ENCODE measurements at places on chromosomes 1 and 21. TPM values are rescaled to one million over a fixed set of nuclear protein-coding genes. Genes with fewer than 3 reads are reported as not detected.

DNA sequence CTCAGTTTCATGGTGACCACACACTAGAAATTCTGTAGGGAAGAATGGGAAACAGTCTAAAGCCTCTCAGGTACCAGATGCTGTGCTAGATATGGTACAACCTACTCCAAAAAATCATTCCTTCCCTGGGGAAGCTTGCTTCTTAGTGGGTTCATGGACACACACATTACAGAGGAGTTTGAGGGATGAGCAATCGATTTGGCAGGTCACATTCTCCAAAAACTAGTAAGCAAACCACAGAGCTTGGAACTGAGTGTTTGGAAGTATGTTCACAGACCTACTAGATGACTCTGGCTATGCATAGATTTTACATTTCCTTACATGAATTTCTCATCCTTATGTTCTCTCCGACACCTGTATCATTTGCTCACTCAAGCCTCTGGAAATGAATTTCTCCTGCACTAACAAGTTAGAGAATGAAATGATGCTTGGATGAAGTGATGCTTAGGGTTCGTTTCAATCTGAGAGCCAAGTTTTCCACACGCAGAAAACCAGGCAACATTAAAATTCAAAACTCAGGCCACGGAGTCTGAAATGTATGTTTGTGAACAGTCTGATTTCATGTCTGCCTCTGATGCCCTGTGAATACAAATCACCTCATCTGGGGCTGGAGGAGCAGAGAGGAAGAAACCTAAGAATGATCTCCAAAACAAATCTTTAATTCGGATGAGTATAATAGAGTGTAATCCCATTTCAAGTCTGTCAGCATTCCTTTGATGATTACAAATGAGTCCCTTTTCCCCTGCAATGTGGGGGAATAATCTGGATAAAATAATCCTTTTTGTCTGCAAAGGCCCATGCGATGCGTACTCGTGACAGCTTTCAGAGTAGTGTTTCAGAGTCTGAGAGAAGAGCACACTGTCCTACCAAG is 11.0 kb downstream of the EVA1C start:
- DNase-seq = no peak

- DNase-seq = no peak
Measured at GRCh38 chr1:203096566-203096965, 10.8 kb upstream of the MYOG start.

- DNase-seq = no peak
Measured at GRCh38 chr1:87046951-87047350, 132.5 kb downstream of the HS2ST1 start.

DNA sequence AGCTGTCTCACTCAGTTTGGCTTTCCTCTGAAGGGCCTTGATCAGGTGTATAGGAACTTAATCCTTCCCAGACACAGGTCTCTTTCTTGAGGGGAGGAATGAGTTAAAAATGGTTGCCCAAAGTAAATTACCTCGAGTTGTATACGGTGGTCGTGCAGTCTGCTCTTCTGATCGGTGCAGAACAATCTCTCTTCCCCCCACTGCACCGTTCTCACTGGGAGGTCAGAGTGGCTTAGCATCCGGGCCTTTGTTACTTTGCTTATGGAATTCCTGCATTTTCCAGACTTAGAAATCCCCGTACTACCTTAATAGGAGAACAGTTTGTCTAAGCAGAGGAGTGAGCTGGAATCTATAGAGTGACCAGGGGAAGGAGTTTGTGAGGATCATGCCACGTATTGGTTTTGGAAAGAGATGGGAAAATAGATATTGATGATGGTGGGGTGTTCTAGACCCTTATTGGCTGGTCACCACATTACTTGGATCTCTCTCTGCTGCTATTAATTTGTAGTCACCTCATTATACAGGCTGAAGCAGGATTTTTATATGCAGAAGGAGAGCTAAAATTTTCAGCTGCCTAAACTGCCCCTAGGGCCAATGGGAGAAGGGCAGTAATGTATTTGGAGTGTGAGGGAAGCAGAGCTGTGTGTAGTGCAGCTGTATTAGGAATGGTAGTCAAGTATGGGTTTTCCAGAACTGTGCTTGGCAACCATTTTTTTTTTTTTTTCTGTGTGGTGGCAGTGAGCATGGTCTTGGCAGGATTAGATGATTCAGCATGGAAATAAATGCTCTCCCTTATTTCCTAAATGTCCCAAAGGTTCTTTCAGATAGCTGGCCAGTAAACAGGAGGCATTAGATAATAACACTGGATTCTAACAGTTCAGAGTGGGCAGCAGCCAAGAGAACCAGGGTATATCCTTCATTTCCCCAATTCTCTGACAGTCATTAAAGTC is 81.5 kb downstream of the NDUFS5 start:
- no peak for DNase-seq

DNA sequence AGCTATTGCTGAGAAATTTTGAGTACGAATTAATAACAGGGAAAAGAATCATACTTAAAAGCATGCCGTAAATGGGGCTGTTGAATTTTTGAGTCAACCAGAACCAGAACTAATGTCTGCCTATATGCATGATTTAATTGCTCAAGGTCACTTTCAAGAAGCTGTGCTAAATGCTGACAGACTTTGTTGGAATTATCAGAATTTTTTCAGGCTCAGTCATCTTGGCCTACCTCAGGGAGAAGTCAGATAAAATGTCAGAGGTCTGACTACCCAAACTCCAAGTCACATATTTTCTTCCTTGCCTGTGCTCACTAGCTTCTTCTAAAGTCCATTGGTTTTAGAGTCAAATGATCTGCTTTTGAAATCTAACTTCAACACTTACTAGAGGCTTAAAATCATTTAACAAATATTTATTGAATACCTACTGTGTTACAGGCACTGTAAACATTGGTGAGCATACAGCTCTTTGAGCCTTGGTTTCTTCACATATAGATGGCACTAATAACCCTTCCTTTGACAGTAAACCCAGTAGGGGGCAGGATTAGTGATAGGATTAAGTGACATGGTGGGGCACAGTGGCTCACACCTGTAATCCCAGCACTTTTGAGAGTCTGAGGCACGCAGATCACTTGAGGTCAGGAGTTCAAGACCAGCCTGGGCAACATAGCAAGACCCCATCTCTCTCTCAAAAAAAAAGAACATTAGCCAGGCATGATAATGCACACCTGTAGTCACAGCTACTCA is 121.2 kb upstream of the SLC44A3 start:
- DNase-seq = peak; percentile 21

- DNase-seq = no peak
Measured at GRCh38 chr1:35112668-35113067, 33.5 kb downstream of the ZMYM1 start.

DNA sequence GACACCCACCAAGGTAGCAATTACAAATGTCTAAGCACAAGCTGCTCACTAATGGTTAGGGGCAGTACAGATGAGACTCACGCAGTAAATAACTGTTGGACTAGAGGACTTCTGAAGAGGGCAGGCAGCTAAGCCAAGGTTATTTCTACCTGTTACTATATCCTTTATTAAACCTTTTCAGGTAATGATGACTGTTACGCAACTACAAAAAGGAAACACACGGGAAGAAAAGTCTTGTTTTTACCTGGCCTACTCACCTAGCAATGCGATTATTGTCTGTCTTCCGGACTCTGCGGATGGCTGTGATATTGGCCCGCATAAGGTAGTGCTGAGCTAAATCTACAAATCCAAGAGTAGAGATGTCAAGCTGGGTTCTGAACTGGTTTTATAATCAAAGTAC is 17.8 kb upstream of the VHLL start:
- DNase-seq = no peak

- peak; percentile 50 for DNase-seq
Measured at GRCh38 chr1:67889953-67890567, 56.8 kb upstream of the GNG12 start.

GRCh38 chr1:125087691-125088090 is 3902.9 kb downstream of the SRGAP2C start:
- DNase-seq = no peak

GRCh38 chr1:234541286-234541975 is 62.5 kb upstream of the TARBP1 start:
- no peak for DNase-seq

DNA sequence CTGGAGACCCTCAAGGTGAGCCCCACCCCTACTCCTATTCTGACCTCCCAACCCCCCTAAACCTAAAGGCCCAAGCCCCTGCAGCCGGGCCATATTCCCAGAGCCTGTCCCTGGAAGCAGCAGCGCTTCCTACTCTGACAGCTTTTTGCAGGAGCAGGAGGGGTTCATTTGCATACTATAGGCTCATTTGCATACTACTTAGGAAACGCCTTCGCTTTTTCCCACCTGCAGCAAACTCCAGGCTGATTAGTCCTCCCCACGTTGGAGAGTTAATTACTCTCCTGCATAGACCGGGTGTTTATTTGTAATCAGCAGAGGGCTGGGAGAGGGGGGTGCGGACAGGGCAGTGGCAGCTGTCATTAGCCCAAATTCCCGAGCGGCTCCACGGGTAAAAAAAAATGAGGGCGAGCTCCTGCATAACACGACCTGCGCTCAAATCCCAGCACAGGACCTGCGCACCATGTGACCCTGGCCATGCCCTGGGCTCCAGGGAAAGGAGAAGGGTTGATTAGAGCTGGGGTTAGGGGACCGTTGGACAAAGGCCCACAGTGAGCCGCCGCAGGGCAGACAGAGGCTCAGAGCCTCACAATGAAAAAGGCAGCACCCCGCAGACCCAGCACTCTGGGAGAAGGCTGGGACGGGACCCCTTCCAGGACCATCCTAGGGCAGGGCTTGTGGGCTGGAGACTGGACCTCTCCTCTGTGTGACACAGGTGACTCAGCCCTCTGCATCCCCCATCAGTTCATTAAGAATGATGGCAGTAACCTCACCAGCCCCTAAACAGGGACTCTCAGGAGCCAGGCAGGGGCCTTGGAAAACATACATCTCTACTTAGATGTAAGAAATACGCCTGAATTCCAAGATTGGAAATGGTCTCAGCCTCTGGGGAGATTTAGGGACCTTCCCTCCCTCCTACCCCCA is 9.9 kb upstream of the C1QA start:
- DNase-seq = no peak

DNA sequence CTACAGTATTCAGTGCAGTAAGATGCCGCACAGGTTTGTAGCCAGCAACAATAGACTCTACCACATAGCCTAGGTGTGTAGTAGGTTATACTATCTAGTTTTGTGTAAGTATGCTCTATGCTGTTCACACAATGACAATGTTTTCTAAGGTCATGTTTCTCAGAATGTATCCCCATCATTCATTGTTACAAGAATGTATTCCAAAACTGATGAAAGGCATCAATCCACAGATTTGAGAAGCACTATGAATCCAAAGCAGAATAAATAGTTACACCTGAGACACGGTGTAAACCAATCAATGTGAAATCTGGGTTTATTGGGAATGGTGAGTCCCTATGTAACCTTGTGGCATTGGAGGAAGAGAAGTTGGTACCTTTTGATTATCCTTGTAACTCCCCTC is 54.5 kb upstream of the MARK1 start:
- DNase-seq = no peak

DNA sequence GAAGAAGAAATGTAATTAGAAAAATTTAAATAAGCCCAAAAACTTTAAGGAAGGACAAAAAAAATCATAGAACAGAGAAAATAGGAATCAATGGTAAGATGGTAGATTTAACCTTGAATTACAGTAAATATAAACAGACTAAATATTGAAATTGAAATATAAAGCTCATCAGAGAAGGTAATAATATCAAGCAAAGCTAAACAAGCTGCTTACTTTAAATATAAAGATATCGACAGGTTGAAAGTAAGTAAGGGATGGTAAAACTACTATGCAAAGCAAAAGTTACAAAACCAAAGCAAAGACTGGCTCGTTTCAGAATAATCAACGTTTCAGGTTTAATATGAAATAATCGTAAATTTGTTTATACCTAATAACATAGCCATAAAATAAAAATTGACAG is 137.0 kb upstream of the KCNJ15 start:
- no peak for DNase-seq

DNA sequence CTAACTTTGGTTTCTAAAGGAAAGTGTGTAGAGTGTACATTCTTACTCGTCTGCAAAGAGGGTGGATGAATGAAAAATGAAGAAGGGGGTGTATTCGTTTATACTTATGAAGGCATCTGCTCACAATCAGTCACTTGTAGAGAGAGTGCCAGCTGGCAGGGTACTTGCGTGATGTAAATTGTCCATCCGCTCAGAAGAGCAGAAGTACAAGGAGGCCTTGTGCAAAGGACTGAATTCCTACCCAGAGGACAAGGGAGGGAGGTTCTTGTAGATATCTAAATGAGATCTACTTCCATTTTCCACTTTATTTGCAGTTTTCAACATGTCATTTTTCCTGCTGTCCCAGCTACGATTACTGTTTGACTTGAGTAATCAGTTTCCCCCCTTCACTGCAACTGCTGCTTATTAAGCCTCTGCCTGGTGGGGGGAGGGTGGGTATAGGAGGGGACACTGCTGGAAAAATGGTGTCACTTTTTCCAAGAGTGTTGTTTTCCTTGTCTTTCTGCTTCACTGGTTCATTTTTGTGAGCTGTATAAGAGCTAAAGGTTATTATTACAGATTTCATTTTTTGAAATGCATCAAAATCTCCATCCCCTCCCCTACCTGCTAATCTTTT is 67.3 kb downstream of the LAMC1 start:
- DNase-seq = no peak

GRCh38 chr1:201614262-201615015 is 75.5 kb downstream of the NAV1 start:
- no peak for DNase-seq

DNA sequence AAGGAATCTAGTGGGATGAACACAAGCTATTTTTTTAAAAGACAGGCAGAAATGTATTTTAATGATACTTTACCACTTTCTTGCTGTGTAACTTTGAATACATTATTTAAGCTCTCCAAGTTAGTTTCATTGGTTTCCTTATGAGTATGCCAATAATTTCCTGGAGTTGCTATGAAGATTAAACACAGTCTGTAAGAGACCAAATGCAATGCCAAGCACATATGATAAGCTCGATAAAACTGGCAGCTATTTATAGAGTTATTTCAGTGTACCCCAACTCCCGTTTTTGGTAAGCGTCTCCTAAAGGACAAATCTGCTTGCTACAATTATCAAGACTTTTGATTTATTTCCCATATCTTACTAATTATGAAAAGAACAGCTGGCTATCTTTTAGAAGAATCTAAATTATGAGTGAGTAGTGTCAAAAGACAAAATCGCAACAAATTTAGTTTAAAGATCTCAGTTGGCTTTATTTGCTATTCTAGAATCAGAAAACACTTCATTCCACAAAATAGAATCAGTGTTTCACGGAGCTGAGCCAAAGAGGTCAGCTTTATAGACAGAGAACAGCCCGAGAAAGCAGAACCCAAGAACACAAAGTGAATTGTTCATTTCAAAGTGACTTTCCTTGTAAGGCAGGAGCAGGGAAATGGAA is 7.2 kb upstream of the MAP10 start:
- DNase-seq = no peak

HMGCS2 gene
- 0.20 TPM for total RNA-seq

ATP6V1G3 gene
- not detected for total RNA-seq

CFAP45 gene
- total RNA-seq = 0.59 TPM
